ENCODE measurements at places on chromosomes 4 and X.

DNA sequence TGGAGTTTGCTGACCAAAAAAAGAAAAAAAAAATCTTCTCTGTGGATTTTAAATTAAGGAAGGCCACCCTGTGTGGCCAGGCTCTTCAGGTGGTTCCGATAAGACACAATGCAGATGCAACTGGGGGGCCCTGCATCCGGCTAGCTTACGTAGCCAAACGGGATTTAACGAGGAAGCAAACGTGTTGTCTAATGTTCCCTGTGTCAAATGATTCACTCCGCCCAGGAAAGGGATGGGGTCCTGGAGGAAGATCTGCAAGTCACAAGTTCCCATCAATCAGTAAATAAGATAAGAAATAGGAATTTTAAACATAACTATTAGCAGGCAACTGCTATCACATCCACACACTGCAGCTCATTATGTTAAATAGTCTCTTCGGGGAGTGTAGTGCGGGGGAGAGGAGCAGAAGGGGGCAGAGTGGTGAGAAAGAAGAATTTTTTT is 216.4 kb upstream of the GYPA start:
- DNase-seq: no peak

DNA sequence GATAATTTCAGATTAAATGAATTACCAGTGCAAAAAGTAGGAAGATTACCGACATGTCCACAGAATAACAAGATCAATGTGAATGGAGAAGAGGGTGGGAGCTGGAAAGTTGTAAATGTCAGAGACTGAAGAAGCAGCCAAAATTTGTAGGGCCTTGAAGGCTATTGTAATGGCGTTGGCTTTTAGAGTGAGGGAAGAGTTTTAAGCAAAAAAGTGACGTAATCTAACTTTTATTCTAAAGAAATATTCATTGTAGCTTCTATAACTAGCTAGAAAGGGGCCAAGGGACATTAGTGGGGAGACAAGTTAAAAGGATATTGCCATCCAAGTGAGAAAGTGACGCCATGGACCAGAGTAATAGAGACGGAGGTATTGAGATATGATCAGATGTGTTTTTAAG is 63.3 kb upstream of the PCDH7 start:
- DNase-seq: no peak

GRCh38 chrX:118652717-118653116 is 74.7 kb upstream of the IL13RA1 start:
- DNase-seq: no peak

DNA sequence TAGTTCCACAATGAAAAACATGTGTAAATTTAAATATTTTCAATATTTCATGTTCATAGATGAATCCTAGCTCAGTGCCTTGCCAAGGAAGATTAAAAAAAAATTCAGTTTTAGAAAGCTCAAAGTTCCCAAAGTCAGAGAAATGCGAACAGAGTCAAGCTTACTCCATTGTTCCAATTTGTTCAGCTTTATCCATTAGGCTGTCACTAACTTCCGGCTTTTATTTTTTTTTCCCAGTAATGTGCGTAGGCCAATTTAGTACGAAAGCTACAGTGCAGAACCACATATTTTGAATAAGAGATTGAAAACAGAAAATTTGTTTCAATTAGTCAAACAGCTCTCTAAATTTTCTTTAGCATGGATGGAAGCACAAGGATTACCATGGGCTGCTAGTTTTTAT is 23.1 kb upstream of the KLHL2 start:
- no peak for DNase-seq

DNA sequence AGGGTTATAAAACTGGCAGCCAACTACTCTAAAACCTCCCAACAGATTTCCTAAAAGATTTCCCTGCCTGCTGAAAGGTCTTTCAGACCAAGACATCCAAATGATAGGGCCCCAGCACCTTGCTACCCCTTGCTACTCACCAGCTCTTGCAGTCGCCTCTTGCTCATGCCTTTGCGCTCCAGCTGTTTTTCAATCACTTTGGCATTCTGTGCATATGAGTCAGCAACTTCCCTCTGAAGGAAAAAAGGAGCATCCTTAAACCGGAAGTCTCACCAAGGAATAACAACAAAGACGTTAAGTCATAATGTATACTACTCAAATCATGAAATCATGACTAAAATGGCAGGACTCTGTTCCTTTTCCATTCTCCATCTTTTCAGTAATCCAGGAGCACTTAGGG is 24.0 kb downstream of the STEEP1 start:
- DNase-seq: no peak

Data from esophagus squamous epithelium (tissue), 5 donors.